ENCODE measurements at places on chromosomes 7 and 10.

- DNase-seq = no peak
Observed at GRCh38 chr7:116405810-116406209, 93.7 kb upstream of the CAV2 start.

GRCh38 chr7:7884855-7885254 is 83.7 kb upstream of the GLCCI1 start:
- DNase-seq = no peak

DNA sequence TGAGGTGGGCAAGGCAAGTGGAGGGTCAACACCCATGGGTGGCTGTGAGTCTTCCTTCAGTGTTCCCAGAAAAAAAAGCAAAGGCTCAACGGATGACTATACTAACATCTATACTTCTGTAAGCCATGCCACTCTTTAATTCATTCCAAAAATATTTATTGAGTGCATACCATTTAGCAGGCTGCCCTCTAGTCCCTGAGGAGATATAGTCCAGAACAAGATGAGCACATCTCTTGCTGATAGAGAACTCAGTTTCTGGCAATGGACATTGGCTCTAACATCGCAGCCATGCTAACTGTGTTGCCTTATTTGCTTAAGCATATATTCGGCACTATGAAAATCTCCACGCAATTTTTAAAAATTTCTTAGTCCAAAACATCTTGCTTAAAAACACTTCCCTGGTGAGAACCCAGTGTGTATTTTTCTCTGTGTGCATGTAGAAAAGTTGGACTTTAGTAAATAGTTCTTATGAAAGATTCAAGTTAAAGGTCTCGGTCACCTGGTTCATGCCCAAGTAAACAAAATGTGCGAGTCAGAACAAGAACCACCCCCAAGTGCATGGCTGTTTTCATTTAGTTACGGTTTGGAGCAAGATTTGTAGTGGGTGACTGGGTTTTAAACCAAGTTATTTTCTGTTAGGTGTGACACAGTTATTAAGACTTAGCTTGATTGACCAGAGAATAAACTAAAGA is 69.8 kb downstream of the MET start:
- no peak for DNase-seq

DNA sequence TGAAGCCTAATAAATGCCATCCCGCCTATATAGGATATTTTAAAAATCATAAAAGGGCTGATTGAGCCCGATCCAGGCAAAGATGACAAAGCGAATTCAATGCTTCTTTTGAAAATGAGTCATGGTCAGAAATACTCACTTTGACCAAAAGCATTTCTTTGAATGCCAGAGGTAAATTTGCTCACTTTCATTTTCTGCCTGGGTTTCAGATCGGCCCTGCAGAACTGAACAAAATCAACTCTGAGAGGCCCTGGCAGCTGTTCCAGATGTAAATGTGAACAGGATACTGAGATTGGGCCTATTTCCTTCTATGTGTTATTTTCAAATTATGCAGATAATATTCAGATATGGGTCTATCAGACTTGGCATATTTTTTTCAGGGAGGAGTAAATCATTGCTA is 114.8 kb upstream of the ARID5B start:
- no peak for DNase-seq

GRCh38 chr10:32962521-32962920 is 4.5 kb upstream of the ITGB1 start:
- no peak for DNase-seq

- no peak for DNase-seq
Observed at GRCh38 chr7:107694386-107694785, 33.8 kb downstream of the SLC26A4 start.

DNA sequence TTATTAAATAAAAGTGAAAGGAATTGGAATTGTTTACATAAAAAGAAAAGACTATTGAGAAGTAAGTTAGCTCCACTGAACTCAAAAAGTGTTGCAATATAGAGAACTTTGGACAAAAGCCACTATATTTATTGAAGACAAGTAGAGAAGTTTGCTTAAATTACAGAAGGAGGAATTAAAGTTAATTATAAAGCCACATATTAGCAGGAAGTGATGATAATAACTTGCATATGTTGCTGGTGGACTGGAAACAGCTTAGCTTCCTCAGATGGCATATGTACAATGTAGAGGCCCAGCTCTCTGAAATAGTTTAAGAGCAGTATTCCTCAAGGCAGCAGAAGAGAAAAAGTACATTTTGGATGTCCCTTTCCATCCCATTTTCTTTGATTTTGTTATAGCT is 400.7 kb downstream of the GATA3 start:
- no peak for DNase-seq

DNA sequence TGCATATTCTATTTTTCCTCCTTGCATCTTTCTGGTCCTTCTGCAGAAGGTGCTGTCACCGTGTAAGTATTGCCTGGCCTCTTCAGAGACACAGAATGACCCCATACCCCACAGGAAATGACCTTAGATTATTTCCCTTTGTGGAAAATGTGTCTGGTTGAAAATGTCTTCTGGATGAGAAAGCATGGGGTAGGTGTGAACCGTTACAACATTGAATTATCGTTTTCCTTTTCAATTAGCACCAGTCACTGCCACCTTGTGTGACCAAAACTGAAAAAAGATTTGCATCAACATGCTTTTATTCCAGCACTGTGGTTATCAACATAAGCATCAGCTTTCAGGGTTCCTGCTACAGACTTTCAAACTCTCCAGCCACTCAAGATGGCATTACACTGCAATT is 58.0 kb upstream of the CELF2 start:
- DNase-seq = no peak

- DNase-seq = no peak
Observed at GRCh38 chr7:141841385-141841784, at the start of gene PRSS37. PRSS37 (minus strand) TSS chr7:141841485; CDS start chr7:141841049, 436 bp downstream.

DNA sequence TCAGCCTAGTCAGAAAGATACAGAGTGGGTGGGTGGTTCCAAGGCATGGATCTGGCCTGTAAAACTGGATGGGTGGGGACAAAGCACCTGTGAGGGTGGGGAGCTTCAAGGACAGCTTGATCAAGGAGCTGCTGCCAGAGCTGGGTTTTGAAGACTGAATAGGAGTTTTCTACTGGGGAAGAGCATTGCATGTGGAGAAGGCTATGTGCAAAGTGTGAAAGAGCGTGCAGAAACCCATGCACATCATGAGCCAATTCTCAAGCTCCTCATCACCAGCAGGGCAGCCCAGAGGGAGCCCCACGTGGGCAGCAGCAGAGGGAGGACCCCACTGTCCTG is 58.6 kb downstream of the PDGFA start:
- no peak for DNase-seq

- DNase-seq = no peak
Observed at GRCh38 chr7:30824821-30825720, 53.9 kb downstream of the MINDY4 start.

GRCh38 chr7:70353330-70353945 is 755.2 kb downstream of the AUTS2 start:
- no peak for DNase-seq

- DNase-seq = no peak
Observed at GRCh38 chr10:127417686-127418401, 131.3 kb upstream of the NPS start.

GRCh38 chr7:76357475-76358010 is 1.2 kb downstream of the YWHAG start:
- no peak for DNase-seq

- DNase-seq = no peak
Observed at GRCh38 chr7:11474902-11475585, 357.0 kb downstream of the THSD7A start.

All from stimulated activated CD8-positive, alpha-beta memory T cell treated with anti-CD3 and anti-CD28 coated beads, Interleukin-4, amount 100 ng/mL, for 4 hours (primary cell).